Stimulated activated CD4-positive, alpha-beta T cell treated with anti-CD3 and anti-CD28 coated beads, Interleukin-12 subunit alpha, Interleukin-12 subunit beta, amount 100 ng/mL, for 48 hours (primary cell): ENCODE measurements at places on chromosomes 6 and 20.

GRCh38 chr6:163414946-163415619 lies 565 bp downstream of the QKI start:
- no peak for DNase-seq

DNA sequence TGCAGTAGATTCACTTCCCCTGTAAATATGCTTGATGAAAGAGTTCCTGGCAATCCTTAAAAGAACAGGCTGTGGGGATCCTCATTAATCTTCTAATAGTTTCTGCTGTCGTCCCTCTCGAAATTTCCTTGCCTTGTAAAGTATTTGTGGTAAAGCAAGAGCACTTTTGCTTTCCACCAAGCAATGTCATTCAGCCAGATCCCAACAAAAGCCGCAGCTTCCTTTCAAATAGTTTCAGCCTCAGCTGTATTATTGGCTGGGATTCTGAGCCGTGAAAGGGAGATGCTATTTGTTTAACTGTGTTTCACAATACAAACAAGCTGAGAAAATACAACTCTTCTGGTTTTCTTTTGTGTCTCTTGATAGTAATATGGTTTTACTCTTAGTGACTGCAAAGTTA lies 48.9 kb upstream of the EPHA7 start:
- no peak for DNase-seq

DNA sequence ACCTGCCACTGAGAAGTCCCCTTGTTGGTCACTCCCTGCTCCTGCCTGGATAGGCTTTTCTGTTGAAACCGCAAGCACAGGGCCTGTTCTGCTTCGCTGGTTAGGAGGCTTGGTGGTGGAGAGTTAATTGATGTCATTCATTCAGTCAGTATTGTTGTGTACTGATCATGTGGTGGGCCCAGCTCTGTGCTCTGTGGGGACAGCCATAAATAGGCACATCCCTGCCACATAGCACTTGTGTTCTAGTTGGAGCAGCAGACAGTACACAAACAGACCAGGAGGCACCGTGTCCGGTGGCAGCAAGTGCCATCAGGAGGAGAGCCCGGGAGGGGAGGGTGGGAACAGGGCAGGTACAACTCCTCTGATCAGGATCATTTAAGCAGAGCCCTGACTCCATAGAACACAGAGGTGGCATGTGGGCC lies 155.2 kb upstream of the INSM1 start:
- DNase-seq: no peak

DNA sequence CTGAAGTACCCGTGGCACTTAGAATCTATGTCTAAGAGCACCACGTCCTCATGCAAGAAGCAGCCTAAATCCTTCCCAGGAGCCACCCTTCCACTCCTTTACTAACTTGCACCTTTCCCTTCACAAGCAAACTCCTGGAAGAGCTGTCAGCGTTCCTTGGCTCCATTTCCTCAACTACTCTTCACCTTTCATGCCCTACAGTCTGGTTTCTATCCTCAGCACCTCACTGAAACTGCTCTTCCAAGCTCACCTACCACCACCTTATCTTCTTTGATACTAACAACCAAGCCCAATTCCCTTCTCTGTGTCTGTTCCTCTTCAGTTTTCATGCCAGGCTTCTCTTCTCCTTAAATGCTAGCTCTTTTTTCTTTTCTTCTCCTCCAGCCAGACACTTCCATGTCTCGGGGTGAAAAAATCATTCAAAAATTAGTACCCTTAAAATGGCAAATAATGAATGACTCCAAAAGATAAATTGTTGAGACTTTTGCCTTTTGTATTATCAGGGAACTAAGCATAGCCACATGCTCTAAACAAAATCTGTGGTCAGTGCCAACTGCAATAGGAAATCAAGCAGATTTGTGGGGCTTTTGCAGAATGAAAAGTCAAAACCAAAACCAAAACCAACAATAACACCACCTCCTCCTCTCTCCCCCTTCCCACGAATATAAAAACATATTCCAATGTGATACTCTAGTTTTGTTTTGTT lies 149.6 kb upstream of the KCNK16 start:
- no peak for DNase-seq

- no peak for DNase-seq
These were observed 55.0 kb downstream of the ALDH5A1 start for GRCh38 chr6:24549674-24550353.

DNA sequence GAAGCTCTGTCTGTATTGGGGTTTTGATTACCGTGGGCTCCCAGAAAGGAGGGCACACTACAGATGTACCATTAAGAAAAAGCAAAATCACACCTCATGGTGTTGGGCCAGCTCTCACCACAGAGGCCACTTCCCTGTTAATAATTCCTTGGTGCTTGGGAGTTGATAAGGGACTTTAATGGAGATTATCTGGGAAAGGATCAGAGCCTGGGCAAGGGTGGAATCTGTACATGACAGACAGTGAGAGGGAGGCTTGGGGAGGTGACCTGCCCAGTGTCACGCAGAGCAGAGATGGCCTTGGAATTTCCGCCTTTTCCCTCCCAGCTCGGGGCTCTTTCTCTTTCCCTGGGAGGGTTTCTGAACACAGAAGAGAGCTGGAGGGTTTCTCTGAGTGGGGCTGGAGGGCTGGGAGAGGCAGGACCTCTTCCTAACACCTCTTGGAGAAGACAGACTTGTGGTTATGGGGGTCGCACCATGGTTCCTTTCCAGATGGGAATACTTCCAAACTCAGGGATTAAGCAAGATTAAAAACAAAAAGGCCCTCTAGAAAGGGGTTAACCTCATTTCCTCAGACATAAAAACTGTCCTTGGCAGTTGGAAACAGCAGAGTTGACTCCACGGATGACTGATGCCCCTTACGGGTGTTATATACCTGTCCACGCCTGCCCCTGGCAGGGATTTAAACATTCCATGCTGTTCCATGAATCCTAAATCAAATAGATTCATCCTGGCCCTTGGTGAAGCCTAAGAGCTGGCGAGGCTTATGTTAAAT lies 16.8 kb upstream of the KCNK16 start:
- DNase-seq: no peak

GRCh38 chr6:11688425-11688709 lies 90.2 kb downstream of the ADTRP start:
- DNase-seq: no peak

GRCh38 chr6:26051665-26052310 lies 35.4 kb upstream of the HFE start:
- no peak for DNase-seq

- no peak for DNase-seq
These were observed 71.7 kb upstream of the ZMYND8 start for GRCh38 chr20:47428164-47428563.

DNA sequence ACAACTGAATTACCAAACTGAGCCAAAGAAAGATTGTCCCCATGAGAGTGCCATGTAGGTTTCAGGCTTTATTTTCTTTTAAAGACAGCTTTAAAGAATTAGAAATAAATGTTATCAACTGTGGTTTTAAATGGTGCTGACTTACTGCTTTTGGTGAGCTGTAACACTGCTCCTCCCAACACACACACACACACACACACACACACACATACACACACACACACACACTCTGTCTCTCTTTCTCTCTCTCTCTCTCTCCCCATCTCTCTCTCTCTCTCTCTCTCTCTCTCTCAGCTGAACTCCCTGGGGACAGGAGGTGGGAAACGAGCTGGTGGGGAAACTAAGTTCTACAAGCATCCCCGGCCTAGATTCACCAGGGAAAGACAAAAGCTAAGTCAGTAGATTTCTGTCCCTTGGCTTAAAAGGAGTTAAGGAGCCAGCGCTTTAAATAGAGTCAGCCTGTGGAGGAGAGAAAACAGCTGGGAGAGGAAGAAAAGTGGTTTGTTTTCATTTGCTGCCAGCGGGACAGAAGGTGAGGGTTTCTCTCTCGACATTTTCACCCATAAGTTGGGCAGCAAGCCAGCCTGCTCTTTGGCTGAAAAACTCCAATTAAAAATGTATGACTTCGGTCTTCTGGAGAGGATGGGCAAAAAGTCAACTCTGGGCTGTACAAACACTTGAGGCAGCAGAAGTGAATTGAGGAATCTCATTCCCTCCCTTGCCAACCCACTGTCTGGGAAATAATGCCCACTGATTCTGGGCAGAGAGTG lies 27.4 kb downstream of the CBLN4 start:
- no peak for DNase-seq

DNA sequence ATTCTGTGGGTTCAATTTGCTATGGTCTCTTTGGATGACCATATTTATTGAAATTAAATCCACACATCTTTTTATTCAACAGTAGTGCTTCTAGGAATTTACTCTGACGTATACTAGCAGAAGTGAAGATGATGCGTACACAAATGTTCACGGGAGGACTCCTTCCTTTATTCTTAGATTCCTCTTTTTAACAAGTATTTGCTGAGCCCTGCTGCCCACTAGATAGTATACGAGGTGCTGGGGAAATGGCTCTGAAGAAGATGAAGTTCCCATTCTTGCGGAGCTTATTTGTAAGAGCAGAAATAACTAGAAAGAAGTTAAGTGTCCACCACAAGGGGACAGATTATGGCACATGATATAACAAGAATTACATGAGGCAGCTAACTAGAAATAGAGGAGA lies 145.2 kb downstream of the DOK5 start:
- DNase-seq: no peak

- no peak for DNase-seq
These were observed 12.4 kb downstream of the B4GALT5 start for GRCh38 chr20:49701241-49701790.

DNA sequence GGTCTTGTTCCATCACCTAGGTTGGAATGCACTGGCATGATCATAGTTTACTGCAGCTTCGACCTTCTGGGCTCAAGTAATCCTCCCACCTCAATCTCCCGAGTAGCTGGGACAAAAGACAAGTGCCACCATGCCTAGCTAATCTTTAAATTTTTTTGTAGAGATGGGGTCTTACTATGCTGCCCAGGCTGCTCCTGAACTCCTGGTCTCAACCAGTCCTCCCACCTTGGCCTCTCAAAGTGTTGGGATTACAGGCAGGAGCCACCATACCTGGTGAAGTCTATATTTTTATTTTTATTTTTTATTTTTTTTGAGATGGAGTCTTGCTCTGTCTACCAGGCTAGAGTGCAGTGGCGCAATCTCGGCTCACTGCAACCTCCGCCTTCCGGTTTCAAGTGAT lies 11.4 kb upstream of the PIM1 start:
- no peak for DNase-seq

- no peak for DNase-seq
These were observed 53.4 kb downstream of the PTCHD4 start for GRCh38 chr6:48057601-48058000.

GRCh38 chr6:119431799-119432198 lies 82.2 kb upstream of the MAN1A1 start:
- DNase-seq: no peak

- no peak for DNase-seq
These were observed 6.6 kb downstream of the MED20 start for GRCh38 chr6:41914343-41914742.

- DNase-seq: no peak
These were observed 130.0 kb downstream of the FOXC1 start for GRCh38 chr6:1739680-1740079.

DNA sequence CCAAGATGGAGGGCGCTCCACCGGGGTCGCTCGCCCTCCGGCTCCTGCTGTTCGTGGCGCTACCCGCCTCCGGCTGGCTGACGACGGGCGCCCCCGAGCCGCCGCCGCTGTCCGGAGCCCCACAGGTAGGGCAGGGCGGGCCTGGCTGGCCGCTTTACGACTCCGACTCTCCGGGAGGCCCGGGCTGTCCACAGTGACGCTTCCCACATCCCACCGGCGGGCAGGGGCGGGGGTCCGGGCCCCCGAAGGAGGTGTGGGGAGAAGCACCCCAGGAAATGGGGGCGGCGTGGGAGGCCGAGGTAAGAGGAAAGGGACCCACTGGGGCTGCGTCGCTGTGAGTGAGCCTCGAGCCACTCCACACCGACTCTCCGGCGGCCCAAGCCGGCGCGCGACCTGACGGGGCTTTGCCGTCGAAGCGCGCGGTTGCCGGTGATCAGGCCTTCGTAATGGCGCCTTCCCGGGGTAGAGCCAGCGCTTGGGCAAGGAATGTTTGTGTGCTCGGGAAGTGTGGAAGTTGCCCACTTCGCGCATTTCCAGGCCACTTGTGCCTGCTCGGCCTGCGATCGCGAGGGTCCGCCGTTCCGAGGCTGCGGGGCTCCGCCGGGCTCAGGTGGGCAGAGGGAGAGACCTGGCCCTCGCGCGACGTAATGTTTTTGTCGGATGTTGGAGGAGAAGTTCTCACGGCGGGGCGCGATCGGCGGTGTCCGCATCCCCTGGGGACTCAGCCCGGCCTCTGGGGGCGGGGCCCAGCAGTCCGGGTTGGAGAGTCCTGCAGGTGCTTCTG lies 427 bp downstream of the GINM1 start:
- DNase-seq: peak; percentile 29

- DNase-seq: no peak
These were observed 105.8 kb downstream of the QRSL1 start for GRCh38 chr6:106735136-106735633.
